ENCODE measurements at places on chromosomes 5 and 9.

DNA sequence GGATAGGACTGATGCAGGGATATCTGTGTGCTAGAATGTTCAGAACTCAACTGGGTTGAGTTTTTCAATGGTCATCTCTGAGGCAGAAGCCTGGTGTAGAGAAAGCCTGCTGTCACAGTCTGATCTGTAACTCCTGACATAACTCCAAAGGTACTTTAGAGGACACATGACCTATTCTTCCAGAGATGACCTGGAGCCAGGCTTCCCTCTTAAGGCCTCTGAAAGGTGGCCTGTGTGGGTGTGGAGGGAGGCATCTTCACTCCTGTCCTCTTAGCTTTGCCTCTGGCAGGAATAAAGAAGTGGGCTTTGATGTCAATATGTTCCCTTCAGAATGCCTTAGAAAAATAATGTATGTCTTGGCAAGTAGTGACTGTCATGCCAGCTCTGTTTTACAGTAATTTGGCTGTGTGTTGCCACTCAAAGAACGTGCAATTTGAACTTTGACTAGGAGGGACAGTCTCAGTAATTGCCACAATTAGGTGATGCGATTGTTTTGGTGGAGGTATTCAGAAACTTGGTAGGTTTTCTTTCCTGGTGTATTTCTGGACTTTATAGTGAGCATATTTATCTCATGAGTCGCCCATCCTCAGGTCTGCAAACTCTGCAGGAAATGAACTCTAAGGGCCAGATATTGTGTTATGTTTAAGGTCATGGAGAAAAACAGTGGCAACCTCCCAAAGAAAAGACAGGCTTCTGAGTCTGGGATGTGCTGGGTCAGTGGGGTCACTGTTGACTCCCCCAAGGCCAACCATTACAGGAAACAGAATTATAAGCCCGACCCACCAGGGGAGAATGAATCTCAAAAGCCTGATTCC is 3.2 kb upstream of the C5orf63 start:
- DNase-seq, result no peak

GRCh38 chr5:160054047-160054446 is 45.1 kb downstream of the TTC1 start:
- no peak for DNase-seq

- DNase-seq, result no peak
These were observed 1.4 kb upstream of the PJA2 start for GRCh38 chr5:109411149-109411514.

GRCh38 chr5:95615164-95615467 is 4.8 kb upstream of the GPR150 start:
- DNase-seq, result no peak

DNA sequence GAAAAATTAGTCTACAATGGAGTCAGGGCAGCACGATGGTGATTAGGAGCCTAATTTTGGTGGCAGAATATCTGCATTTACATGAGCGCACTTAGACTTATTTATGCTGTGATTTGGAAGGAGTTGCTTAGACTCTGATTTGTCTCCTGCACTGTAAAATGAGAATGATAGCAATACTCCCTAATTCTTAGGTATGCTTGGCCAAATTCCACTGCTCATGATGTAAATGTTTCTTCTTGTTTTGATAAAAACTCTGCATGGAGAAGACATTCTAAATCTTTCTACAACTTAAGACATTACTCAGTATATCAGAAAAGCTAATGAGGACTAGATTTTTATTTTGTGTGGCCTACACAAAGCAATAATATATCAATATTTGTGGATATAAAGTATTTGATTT is 205.4 kb downstream of the CDH18 start:
- no peak for DNase-seq

DNA sequence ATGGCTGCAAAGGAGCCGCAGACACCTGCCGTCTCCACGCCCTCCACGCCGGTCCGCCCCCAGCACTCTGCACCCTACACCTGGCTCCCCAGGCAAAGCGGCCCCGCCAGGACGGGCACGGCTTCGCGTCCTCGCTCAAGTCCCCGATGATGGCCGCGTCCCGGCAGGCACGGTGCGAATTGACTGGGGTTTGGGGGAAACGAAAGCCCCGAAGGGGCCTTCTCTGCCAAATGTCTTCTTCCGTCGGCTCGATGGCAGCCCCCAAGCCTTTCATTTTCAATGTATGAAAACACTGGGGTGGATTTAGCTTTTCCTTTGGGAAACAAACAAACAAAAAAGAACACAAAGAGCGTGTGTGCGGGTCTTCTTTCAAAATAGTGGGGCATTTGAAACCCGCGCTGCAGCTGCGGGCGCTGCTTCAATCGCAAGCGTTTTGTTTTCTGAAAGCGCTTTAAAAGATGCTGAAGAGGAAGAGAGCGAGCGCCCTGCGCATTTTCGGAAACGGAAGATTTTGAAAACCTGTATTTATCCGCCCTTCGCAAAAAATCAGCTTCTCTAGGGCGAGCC is 160.0 kb downstream of the RMI1 start:
- peak; percentile 74 for DNase-seq

DNA sequence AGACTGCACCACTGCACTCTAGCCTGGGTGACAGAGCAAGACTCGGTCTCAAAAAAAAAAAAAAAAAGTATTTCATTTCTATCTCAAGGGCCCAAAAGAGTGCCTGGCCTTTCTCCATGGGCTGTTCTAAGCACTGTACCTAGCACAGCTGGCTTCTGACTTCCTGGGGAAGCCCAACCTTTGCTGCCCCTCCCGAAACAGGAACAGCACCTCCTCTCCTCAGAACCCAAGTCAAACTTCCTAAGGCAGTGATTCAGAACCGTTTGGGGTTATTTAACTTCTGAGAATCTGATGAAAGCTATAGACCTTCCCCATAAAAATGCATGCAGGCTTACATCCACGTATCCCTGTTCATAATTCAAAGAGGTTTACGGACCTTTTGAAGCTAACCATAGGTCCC is 57.8 kb downstream of the NRG2 start:
- no peak for DNase-seq

- DNase-seq, result no peak
These were observed 65.4 kb upstream of the FCN1 start for GRCh38 chr9:134983074-134983473.

DNA sequence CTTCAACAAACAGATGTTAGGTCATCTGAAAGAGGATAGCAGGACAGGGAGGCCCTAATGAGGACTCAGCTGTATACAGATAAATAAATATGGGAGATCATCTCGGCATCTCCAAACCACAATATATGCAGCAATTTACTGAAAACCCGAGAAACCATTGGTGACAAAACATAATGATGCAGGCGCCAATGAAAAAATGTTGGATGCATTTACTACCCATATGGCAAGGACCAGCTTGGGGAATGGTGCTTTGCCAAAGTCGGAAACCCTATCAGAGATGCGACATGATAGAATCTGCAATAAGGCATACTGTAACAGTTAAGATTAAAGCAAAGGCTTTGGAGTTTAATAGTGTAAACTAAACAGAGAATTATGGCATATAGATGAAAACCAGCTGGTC is 92.0 kb downstream of the SNCAIP start:
- no peak for DNase-seq

DNA sequence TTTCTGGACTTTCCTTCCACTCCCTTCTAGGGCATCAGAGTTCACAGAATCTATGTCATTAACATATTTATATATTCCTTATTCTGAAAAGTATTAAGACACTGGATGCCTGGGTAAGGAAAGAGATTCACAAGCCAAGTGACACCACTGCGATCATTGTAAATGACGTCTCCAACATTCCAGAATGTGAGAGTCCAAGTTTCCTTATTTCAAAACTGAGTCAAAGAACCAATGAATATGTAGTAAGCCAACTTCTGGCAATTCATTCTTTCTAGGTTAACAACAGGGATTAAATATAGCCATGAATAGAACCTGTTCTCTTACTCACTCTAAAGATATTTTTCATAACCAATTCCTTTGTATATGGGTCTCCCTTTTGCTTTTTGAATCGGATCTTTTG is 18.1 kb downstream of the RAI14 start:
- DNase-seq, result no peak

GRCh38 chr5:83340511-83340918 is 131.0 kb upstream of the VCAN start:
- no peak for DNase-seq
